ENCODE measurements at places on chromosomes 7 and 10.
A peak's percentile ranks its signal among the peaks of the same experiment; 100 is the strongest.

DNA sequence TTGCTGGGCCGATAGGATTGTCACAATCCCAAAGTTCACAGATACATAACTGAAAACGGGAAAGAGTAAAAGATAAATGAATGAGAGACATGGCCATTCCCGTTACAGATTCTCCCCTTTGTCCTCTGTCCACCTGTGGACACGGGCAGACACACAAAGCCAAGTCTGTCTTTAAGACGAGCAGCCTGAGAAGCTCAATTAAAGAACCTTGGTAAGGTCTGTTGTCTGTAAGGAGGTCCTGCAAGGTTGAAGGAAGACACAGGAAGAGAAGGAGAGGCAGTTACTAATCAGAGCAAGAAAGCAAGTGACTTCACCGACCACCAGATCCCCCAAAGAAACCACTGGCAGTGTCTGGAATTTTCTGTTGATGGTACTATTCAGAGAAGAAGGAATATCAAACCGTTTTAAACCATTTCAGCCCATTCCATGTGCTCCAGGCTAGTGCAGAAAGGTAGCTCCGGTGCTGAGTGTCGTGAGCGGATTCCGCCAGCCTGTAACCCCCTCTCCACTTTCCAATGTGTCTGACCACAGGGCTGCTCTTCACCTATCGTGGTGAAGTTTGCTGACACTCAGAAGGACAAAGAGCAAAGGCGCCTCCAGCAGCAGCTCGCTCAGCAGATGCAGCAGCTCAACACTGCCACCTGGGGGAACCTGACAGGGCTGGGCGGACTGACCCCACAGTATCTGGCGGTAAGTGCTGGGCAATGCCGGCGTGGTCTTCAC is 252.6 kb downstream of the CELF2 start:
- peak; percentile 17 for DNase-seq

DNA sequence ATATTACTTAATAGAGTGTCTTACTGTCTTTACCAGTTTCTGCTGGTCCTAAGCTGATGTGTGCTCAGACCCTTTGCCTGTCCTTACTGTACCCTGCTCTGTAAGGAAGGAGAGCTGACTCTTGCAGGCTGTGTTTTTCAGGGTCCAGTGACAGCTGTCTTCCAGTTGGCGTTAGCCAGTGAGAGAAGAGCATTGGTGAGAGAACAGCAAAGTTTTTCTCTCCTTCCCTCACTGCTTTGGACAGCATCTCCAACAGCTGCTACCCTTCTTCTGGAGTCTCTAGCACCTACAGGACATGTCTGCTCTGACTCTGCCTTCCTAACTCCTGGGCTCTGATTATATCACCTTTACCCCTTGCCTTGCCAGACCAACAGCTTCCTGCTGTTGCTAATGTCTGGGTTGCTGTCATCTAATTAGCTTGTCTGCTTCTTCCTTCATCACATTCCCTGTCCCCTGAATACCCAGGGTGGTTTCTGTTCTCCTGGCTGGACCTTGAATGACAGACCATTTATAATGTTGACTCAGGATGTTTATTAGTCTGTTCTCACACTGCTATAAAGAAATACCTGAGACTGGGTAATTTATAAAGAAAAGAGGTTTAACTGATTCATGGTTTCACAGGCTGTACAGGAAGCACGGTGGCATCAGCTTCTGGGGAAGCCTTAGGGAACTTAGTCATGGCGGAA is 23.5 kb upstream of the PANK1 start:
- no peak for DNase-seq

DNA sequence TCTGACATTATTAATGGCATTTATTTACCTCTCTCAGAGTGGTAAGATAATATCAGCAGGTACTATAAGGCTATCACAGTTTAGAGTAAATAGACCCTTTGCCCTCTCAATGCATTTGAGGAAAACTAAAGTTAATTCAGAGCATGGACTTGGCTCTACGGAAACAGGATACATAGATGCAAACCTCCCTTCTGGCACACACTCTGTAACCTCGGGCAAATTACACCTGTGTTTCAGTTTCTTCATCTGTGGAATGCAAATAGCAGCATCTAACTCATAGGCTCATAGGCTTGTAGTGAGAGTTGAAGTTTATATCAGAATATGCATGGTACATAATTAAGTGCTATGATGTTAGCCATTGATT is 5.6 kb downstream of the RAPGEF5 start:
- DNase-seq = no peak

- DNase-seq = no peak
These were observed 24.5 kb downstream of the TAS2R16 start for GRCh38 chr7:122970740-122971725.

- no peak for DNase-seq
These were observed 259.0 kb downstream of the CXCL12 start for GRCh38 chr10:44125879-44126278.

GRCh38 chr10:77299320-77299719 is 338.3 kb downstream of the KCNMA1 start:
- no peak for DNase-seq

- no peak for DNase-seq
These were observed 34.4 kb upstream of the PBLD start for GRCh38 chr10:68367121-68367520.

- DNase-seq = no peak
These were observed 36.3 kb upstream of the WDFY4 start for GRCh38 chr10:48648172-48648942.

DNA sequence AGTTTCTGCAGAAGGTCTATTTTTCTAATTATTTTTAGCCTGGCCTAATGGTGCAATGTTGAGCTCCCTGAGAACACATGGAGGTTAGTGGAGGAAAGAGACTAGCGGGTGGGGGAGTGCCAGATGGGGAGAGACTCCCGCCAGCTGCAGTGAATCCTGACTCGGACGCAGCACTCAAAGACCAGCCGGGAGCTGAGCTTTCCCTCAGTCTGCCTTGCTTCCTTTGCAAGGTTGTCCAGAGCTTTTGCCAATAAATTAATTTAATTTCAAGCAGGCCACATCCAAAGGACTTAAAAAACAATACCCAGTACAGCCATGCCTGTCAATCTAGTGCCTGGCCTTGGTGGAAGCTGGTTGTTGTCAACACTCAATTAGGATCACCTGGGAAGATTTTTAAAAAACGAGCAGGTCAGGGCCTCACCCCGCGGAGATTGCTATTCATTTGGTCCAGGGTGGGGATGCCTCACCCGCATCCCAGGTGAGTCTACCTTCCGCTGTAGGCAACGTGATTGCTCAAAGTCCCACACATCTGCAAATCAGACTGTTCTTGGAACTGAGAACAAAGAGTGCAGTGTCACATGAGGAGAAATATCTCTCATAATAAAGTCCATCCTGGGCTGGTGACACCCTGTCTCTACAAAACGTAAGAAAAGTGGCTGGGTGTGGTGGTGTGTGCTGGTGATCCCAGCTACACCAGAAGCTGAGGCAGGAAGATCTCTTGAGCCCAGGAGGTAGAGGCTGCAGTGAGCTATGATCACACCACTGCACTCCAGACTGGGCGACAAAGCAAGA is 4.0 kb downstream of the CLRN3 start:
- no peak for DNase-seq

- no peak for DNase-seq
These were observed 55.4 kb downstream of the MAP3K8 start for GRCh38 chr10:30489346-30489745.

DNA sequence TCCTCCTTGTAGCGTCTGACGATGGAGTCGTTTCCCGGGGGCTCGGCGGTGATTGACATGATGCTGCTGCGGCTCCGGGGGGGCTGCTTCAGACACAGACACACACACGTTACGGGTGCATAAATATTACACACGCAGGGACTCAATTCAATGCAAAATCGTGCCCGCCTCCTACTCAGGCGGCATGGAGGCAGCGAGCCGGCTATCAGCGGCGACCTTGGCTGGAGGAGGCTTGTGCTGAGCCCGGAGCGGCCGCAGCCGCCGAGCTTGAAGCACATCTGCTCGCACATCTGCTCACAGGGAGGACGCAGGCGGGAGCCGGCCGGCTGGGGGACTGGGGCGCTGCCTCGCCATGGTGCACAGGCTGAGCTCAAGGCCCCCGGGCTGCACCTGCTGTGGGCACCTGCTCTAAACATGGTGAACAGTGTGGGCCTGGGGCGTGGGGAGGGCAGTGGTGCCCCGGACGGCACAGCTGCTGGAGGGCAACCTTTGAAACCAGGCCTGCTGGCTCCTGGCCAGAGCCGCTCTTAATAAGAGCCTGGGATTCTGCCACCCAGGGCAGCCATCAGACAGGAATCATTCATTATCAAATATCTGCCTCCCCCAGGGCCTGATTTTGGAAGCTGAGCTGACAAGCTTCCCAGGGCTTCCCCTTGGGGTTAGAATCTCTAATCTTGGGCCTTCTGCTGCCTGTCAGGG is 84.7 kb upstream of the GNA12 start:
- DNase-seq = no peak

DNA sequence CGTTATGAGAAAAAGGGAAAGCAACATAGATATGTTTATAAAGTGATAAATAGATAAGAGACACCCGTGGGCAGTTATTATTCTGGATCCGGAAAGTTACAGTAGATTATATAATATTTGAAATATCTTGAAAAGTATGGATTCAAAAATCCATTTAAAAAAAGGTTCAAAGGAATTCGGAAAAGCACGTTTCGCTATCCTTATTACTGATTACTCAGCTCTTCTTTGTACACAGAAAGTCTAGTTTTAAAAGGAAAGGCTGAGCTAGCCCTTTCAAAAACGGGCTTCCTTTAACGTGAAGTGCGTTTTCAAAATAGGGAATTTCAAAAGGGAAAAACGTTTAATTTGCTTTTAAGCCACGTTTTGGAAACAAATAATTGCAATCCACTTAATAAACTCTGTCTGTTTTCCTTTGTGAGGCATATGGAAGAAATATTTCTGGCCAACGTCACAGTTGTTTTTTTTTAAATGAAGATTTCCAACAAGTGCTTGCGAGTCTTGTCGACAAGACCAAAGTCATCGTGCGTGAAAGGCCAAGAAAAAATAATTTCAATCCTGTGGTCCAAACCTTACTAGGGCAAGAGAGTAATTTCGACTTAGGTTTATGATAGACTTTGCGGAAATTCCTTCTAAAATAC is 2.2 kb upstream of the SKIDA1 start:
- no peak for DNase-seq

GRCh38 chr10:86340176-86340990 is 26.2 kb downstream of the GRID1 start:
- DNase-seq = no peak

GRCh38 chr7:1902231-1902855 is 232.3 kb downstream of the ELFN1 start:
- DNase-seq = no peak

DNA sequence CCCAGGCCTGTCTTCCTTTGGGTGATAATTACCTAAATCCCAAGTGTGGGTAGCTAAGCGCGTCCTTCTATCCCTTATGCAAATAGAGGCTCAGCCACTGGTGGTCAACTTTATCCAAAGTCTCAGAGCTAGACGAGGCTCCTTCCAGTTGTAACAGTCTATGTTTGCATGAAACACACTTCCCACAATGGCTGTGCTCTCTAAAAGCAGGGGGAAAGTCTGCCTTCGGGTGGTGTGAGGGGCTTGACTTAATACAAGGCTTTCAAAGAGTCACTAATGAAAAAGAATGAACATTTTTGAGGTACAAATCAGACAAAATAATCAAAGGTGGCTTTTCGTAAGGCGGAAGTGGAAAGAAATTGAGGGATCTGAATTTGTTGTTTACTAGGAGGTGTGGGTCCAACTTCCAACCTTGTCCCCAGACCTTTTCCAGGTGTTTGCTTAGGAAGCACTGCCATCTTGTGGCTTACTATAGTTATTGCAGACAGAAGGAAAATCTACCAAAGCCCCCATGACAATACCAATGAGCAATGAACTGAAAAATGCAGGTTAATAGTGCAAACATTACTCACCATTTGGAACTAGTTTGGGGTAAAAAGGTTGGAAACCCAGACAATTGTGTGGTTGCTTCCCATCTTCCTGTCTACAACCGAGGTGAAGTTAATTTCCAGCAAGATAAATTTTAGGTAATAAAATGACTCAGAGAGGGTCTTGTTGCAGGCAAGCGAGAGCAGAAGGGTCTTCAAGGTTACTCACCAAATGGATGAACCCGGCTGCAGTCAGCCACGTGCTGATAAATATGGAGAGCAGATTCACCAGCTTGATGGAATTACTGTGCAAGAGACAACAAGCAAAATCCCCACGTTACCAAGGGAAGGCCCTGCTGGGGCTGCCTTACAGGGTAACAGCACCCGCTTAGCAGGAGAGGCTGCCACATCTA is 525.7 kb downstream of the KCNMA1 start:
- no peak for DNase-seq

- DNase-seq = no peak
These were observed 10.4 kb downstream of the BLVRA start for GRCh38 chr7:43768887-43769272.

DNA sequence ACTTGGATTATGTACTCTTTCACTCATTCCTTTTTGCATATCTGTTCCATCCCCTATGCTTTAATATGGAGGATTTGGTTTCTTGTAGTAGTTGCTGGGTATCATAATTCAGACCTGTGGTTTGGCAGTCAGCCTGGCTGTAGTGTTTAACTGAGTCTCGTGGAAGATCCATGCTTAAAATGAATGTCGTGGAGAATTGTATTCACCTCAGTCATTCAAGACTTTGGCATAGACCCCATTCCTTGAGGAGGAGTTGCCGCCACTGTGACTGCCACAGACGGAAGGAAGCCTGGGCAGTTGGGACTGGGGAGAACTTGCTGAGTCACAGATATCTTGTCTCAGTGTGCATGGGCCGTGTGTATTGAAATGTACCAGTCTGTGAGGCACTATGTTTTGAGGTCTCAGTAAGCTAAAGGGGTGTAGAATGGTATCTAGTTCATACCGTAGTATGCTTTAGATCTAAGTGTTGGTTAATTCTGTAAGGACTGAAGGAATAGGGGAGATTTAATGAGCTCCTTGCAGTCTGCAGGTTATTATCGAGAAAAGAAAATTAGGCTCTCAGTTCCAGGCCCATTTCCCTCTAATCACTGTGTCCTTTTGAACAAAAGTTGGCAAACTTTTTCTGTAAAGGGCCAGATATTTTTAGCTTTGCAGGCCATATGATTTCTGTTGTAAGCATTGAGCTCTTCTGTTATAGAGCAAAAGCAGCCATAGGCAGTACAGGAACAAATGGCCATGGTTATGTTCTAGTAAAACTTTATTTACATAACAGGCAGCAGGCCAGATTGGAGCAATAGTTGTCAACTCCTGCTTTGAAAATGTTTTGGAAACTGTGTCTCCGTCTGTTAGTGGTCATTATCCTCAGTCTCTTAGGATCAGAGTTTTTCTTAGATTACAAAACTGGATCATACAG is 76.8 kb downstream of the TPST1 start:
- DNase-seq = no peak

DNA sequence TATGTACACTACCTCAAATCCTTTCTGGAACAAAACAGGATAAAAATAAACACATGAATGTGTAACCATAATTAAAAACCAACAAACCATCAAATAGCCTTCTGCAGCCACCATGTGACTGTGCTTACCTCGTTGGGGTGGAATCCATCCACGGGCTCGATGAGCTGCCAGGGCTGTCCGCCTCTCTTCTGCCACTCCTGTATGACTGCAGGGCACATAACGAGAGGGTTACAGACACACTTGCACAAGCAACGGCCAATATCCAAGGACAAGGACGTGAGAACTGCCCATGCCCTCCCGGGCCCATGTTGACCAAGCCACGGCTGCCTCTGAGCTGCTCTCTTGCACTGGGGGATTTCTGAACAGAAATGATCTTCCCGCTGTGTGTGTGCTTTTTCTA is 132.2 kb downstream of the ANLN start:
- DNase-seq = no peak
